ENCODE measurements at places on chromosomes 2 and 18. TPM values are rescaled to one million over a fixed set of nuclear protein-coding genes. Genes with fewer than 3 reads are reported as not detected.

Gene STAT4
- 52.4 TPM for total RNA-seq

Gene KIF5C
- 30.8 TPM for total RNA-seq

Gene IL36A
- total RNA-seq, result not detected

- DNase-seq, result no peak
Measured at GRCh38 chr2:226137201-226137811, 662.3 kb downstream of the IRS1 start.

DNA sequence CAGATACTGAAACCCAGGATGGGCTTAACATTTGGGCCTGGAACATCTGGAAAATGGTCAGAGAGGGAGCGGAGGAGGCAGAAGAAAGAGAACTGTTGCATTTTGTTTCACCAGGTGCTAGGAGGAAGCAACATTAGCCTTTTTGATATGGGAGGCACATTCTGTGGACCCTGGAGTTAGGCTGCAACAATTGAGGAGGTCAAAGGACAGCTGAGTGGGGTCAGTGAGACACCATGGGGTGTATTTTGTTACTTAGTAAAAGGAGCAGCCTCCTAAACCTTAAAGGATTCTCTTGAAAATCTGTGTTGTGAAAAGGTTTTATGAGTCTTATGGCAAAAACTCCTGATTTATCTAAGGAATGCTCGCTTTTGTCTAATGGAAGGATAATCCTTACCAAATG, 124.9 kb downstream of the GREB1L start:
- DNase-seq, result no peak

Gene MALT1
- 42.5 TPM for total RNA-seq

GRCh38 chr2:144041612-144042011, 478.3 kb downstream of the ZEB2 start:
- no peak for DNase-seq

Gene SNED1
- total RNA-seq, result 3.8 TPM

- DNase-seq, result no peak
Measured at GRCh38 chr2:104487366-104487765, 366.5 kb upstream of the POU3F3 start.

Gene OSBPL6
- 1.9 TPM for total RNA-seq

- DNase-seq, result no peak
Measured at GRCh38 chr18:1050012-1050657, 145.5 kb downstream of the ADCYAP1 start.

Gene SERPINB12
- not detected for total RNA-seq

- DNase-seq, result no peak
Measured at GRCh38 chr2:133498662-133499585, 69.3 kb downstream of the NCKAP5 start.

Measured in activated CD4-positive, alpha-beta memory T cell treated with anti-CD3 and anti-CD28 coated beads for 36 hours (primary cell).